NCI-H1417 treated with DMSO at 0.1 percent for 48 hours (cell line): ENCODE measurements at places on chromosomes 6 and 20.

GRCh38 chr20:59932616-59933295 is 681 bp downstream of the SYCP2 start:
- no peak for DNase-seq

GRCh38 chr6:57109880-57110279 is 19.9 kb downstream of the ZNF451 start:
- no peak for DNase-seq

GRCh38 chr20:5551621-5552020 is 198.6 kb upstream of the SHLD1 start:
- DNase-seq: no peak

GRCh38 chr6:121851056-121851455 is 415.6 kb downstream of the GJA1 start:
- DNase-seq: no peak

- no peak for DNase-seq
Measured at GRCh38 chr6:44837741-44838140, 450.2 kb downstream of the CDC5L start.

- DNase-seq: no peak
Measured at GRCh38 chr6:43871933-43872332, 101.9 kb downstream of the VEGFA start.

DNA sequence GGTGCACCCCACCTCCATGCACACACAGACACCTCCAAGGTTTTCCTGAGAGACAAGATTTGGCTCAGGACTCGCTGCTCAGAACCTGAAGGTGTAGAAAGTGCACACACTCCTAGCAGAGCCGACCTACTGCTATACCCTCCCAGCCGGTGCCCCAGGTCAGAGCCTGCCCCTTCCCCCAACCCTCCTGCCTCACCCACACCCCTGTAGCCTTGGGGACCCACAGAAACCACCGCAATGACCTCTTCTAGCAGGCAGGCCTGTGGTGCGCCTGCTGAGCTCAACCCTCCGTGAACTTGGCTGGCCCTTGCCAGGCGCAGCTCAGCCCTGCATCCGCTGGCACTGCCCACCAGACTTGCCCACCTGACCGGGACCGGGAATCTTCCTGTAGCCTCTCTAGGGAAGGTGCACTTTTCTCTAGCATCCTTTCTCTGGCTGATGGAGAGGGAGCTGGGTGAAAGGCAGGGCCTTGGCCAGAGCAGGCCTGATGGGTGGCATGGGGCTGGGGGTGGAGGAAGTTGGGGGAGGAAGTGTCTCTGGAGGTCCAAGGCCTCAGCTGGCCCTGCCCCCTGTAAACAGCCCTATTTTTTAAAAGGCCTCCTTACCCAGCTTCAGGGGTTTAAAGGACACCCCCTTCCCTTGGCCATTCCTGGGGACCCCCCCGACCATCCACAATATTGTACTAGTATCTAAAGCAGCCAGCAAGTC is 36.9 kb upstream of the SLCO4A1 start:
- no peak for DNase-seq

DNA sequence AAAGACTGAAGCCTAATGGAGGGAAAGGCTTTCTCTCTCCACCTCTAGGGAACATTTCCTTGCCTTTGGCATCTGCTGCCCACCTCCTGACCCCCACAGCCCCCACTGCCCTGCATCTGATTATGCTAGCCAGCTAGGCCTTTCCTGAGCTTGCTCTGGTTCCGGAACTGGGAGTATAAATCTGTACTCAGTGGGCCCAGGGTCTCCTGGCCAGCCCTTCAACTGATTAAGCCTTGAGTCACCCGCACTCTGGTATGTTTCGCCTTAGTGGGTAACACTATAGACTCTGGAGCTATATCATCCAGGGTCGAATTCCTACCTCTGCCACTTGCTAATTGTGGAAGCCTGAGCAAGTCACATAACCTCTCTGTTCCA is 45.6 kb upstream of the RIPOR2 start:
- DNase-seq: no peak

DNA sequence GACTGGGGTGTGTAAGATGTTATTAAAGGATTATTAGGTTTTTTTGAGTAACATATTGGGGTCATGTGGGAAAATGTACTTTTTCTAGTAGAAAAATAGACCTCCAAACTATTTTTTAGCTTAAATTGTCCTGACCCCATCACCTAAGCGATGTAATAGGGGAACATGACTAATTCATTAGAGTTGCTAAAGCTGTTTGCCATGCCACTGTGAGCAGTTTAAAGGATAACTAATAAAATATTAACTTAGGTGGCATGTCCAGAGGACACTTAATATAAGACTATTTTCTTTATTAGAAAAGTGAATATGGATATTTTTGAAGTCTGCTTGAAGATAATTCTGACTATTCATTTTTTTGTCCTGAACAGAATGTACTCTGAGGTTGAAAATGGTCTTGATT is 545.9 kb upstream of the BTBD3 start:
- DNase-seq: no peak

DNA sequence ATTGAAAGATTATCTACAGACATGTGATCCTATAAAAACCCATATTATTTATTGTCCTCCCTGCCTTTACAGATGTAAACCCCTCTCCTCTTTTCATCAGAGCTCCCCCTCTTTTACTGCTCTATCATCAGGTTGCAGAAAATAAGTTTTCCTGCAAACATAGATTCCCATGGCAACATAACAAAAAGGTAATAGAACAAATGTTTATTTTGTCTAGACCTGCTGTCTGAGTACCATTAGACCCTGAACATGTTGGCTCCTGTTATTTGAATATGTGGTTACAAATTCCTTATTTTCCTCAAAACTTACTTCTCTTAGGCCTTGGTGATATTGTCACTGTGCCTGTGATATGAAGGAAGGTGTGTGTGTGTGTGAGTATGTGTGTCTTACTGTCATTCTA is 11.5 kb downstream of the MAPK14 start:
- no peak for DNase-seq

GRCh38 chr6:46674410-46674809 is 13.3 kb upstream of the TDRD6 start:
- DNase-seq: no peak

DNA sequence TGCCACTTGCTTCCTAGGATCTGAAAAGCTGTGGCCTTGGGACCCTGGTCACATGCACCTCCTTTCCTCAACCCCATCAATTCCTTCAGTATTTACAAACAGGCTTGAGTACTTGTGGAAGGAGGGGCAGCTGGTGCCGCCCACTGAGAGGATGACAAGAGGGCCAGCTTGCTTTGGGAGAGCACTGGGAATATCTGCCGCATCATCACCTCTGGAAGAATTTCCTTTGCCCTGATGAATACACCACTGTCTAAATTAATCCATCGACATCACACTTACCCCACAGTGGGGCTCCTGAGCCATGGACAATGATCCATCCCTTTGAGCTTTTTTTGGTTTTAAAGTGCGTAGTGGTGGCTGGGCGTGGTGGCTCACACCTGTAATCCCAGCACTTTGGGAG is 25.9 kb downstream of the TBC1D20 start:
- DNase-seq: no peak

DNA sequence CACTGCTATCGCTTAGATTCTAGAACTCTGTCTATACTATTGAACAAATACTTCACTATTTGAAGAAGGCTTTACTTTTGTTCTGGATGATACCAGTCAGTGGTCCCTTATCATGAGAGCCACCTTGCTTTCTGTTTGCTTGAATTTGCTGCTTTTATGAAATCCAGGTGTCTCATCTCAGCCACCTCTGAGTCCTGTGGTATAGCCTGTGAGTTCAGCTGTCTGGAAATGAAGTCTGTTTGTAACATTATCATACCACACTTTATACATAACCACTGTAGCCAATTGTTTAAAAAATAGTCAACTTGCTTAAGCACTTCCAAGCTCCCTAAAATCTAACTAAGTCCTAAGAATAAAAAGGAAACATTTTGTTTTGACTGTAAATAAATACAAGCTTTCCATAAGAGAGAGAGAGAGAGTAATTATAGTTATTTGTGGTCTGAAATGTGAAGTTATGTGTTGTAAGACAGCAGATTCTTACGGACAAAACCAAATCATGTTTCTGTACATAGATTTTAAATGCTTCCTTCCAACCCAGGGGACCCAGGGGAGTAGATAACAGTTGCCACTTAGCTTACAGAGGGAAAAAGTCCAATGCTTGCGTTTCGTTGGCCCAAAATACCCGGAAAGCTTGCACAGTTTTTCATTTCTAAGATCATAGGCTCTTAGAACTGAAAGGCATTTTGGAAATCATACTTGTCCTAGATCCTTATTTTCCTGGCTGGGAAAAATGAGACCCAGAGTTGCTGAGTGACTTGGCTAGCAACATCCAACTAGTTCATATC is 1107.8 kb upstream of the FLRT3 start:
- no peak for DNase-seq

DNA sequence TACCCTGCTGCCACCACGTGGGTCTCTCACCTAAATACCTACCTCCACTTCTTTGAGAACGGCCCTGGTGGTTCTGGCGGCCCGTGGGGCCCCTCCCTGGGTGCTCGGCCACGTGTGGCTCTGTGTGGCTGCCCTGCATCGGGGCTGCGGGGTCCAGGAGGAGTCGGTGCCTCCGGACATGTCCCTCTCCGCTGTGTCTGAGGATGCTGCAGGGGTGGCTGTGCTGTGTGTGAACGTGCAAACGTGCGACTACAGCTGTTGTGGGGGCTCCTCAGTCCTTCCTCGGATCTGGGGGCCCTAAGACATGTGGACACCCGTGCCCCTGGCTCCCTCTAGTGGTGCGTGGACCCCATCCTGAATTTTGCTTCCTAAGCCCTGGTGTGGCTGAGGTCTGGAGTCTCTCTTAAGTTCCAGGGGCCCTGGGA is 691.8 kb downstream of the QKI start:
- DNase-seq: no peak

DNA sequence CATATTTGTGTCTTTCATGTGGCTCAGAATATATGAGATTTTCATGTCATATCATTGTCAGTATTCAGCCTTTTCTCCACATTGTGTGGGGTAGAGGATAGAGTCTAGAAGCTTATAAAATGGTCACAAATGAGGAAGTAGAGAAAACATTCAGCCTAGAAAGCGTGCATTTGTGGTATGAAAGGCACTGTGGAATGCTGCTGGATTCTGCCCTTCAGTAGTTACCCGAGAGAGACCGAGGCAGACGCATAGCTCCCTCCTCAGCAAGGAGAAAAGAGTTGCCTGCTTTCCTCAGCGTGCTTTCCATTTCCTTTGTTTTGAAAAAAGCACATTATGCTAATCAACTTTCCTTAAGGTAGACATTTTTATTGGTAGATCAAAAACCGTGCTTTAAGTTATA is 28.7 kb downstream of the MYB start:
- DNase-seq: no peak

DNA sequence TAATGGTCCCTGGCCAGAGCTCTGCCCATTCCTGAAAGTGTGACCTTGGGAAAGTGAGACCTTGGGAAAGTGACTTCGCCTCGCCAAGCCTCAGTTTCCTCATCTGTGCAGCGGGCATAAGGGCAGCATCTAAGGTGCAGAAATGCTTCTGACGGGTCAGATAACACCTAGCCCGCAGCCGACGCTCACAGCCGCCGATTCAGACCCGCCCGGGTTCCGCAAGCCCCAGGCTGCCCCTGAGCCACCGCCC is 486 bp downstream of the FKBP1A start:
- no peak for DNase-seq

GRCh38 chr6:155219858-155220301 is 43.9 kb upstream of the CLDN20 start:
- DNase-seq: no peak

DNA sequence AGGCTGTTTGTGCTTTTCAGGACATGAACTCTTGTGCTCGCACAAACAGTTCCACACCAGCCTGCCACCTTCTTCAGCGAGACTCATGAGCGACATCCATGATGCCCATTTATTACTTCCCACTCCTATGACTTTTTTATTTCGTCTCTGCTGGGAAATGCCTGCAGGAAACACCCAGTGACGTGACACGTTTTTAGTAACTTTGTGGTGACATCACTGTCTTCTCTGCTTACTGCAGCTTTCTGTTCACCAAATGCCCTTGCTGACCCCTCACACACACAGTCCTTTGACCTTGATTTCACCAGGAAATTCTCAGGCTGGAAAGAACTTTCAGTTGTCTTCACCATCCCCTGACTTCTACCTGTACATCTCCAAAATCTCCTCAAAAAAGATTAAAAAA is 8.9 kb downstream of the TRIM40 start:
- DNase-seq: no peak

GRCh38 chr6:29647927-29648642 is 8.8 kb upstream of the MOG start:
- no peak for DNase-seq

GRCh38 chr6:11538819-11539468 is 1.4 kb downstream of the TMEM170B start:
- DNase-seq: no peak

DNA sequence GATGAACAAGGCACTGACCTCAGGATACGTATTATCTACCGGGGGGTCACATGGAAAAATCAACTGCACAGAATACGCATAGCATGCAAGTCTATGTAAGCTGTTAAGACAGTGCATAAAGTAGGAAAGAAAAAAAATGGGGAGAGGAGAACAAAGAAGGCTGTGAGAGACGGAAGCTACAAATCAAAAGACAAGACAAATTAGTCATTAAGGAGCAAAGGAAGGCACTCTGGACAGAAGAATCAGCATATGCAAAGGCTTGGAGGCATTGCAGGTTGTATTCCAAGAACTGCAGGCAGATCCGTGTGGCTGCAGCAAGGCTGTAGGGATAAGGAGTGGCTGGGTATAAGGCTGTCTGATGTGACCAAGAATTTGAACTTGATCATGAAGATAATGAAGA is 89.0 kb downstream of the NRSN1 start:
- DNase-seq: no peak

- no peak for DNase-seq
Measured at GRCh38 chr20:51319522-51319921, 223.0 kb downstream of the NFATC2 start.

GRCh38 chr6:30238178-30238795 is 25.1 kb upstream of the TRIM26 start:
- no peak for DNase-seq

GRCh38 chr20:15146948-15147347 is 809.5 kb upstream of the FLRT3 start:
- DNase-seq: peak; percentile 47

- DNase-seq: no peak
Measured at GRCh38 chr6:134175532-134176263, 123.3 kb upstream of the SLC2A12 start.

- DNase-seq: no peak
Measured at GRCh38 chr6:126034656-126035055, 48.3 kb downstream of the TRMT11 start.

GRCh38 chr6:47097092-47097945 is 55.2 kb upstream of the ADGRF1 start:
- peak; percentile 45 for DNase-seq

DNA sequence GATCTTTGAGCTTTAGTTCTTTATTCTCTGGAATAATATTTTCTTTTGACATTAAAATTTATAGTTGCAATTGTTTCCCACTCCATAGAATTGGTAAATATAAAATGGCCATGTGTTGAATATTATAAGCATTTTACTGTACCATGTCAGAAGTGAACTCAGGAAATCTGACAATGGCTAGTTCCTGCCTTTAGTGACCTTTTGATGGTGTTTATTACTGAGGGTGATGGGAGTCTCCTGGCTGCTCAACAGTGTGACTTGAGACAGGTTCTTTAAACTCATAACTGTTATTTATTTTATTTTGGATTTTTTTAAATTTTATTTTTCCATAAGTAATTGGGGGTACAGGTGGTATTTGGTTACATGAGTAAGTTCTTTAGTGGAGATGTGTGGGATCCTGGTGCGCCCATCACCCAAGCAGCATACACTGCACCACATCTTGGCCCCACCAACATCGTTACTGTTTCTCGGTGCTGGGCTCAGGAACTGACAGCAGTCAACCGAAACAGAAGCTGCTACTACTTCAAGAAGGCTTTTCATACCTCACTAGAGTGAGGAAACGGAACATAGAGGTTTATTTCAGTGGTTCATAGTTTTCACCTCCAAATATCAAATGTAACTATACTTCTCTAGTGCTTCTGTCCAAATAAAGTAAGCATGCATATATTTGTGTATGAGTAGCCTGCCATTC is 90.4 kb downstream of the PLEKHG1 start:
- DNase-seq: no peak
